ENCODE measurements at places on chromosomes 11 and 22. TPM values are rescaled to one million over a fixed set of nuclear protein-coding genes. Genes with fewer than 3 reads are reported as not detected.

- H3K27me3 ChIP-seq = no peaks in the 10 kb centered on the region
- no peak for DNase-seq
- no peak overlapping the region for H3K4me3 ChIP-seq
- H3K27ac ChIP-seq = no peak overlapping the region
- H3K36me3 ChIP-seq = no peaks in the 10 kb centered on the region
- H3K4me1 ChIP-seq = no peaks in the 10 kb centered on the region
These were observed 205.5 kb downstream of the CTTN start for GRCh38 chr11:70603756-70604211.

GSTT4 gene
- total RNA-seq = not detected

MMP13 gene
- total RNA-seq = not detected

DNA sequence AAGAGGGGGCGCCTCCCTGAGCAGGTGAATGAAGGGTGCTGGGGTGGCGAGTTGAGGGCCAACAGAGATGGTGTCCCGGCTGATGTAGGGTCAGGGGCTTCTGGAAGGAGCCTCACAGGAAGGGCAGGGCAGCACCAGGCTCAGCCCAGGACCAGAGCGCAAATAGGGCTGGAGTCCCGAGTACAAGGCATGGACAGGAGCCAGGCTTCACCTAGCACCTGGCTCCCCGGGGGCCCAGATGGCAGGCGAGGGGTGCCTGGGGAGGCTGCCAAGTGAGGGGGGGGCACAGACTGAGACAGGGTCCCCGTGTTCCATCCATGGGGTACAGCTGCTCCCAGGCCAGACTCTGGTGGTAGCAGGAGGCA lies 105.8 kb downstream of the KCNQ1 start:
- no peak overlapping the region for H3K4me3 ChIP-seq
- H3K36me3 ChIP-seq = no peaks in the 10 kb centered on the region
- peak; percentile 44 for DNase-seq
- no peaks in the 10 kb centered on the region for H3K27me3 ChIP-seq

- H3K27me3 ChIP-seq = no peaks in the 10 kb centered on the region
- no peaks in the 10 kb centered on the region for H3K36me3 ChIP-seq
- H3K4me1 ChIP-seq = no peaks in the 10 kb centered on the region
- H3K27ac ChIP-seq = no peak overlapping the region
These were observed 28.0 kb downstream of the QSER1 start for GRCh38 chr11:32920570-32920969.

DNA sequence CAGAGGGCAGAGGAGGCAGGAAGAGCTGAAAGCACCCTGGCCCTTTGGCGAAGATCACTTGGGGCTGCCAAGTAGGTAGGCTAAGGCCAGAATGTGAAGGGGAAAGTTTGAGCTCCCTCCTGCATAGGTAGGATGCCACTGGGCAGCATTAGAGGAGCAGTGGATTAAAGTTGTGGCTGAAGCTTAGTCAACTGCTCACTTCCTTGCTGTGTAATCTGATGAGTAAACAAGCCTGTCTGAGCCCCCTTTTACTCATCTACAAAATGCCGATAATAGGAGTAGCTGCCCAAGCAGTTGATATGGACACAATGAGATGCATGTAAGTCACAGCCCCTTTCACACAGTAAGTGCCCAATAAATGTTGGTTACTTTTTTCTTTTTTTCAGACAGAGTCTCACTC lies 216.4 kb downstream of the MN1 start:
- no peak overlapping the region for H3K4me3 ChIP-seq
- H3K36me3 ChIP-seq = no peaks in the 10 kb centered on the region
- DNase-seq = no peak
- H3K27ac ChIP-seq = no peak overlapping the region

YAP1 gene
- total RNA-seq = 215 TPM

DNA sequence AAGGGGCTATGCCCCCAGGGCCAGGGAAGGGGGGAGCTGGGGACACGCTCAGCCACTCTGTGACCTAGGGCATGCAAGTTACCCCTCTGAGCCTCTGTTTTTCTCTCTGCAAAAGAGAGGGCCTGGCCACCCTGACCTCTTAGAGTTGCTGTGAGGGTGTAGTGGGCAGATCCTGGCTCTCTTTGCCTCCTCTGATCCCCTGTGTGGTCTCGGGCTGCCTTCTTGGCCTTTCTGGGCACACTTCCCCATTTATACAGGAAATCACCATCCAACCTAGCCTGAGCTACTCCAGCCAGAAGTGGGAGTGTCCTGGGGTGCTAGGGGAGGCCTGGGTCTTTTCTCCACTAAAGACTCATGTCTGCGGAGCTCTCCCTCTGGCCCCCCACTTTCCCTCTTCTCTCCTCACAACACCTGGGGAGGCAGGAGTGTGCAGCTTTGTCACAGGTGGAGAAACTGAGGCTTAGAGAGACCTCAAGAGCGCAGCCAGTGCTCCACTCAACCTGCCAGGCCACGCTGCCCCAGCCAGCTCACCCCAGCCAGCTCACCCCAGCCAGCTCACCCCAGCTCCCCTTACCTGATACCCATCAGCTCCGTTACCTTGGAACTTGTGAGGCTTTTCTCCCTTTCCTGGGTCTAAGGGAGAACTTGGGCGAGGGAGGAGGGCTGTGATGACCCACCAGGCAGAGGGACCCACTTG lies 1.4 kb downstream of the AIFM3 start:
- no peak overlapping the region for H3K4me3 ChIP-seq
- no peak for DNase-seq
- H3K27me3 ChIP-seq = no peaks in the 10 kb centered on the region
- H3K36me3 ChIP-seq = no peaks in the 10 kb centered on the region
- H3K27ac ChIP-seq = no peak overlapping the region

DNA sequence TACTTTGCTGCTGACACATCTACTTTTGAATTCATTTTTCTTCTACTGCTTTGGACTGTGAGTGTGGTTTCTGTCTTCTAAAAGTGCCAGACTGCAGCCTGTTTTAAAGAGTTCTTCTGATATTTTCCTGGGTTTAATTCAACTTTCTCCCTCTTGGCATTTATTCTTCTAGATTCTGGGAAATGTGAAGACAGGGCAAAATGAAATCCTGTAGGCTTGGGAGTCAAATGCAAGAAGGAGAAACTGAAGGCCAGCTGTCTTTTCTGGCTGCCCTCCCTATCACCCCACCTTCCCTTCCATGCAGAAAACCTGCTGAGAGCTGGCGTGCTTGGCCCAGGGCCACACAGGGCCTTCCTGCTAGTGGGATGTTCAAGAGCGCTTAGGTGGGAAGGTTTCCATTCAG lies 7.6 kb downstream of the ZNF70 start:
- no peak overlapping the region for H3K27ac ChIP-seq
- no peaks in the 10 kb centered on the region for H3K27me3 ChIP-seq
- H3K36me3 ChIP-seq = peaks cover 2% of the 10 kb centered on the region
- no peak for DNase-seq

MMP1 gene
- total RNA-seq = not detected

DNA sequence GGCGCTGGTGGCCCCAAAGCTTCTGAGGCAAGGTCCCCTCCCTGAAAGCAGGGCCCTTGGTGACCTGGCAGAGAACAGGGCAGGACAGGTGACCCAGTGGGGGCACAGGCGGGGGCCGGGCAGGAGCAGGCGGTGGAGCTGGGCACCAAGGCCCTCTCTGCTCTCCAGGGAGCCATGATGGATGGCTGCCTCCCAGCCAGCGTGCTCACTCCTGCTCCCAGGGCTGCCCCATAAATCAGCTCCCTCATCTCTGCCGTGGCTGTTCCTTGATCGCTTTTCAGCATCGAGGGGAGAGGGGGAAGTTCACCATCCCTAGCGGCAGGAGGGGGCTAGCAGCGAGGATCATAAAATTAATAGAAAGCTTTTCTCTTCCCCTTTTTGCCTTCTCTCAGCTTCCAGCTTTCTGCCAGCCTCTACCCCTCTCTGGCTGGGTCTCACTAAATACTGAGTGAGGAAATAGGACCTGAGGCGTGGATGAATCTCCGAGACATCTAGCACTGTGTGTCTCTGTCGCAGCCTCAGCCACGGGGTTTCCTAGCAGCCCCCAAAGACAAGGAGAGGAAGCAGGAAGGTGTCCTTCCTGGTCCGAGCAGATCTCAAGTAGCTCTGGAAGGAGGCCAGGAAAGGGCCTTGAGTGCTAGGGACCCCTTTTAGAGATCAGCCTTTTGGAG lies 22.2 kb upstream of the ELFN2 start:
- H3K36me3 ChIP-seq = no peaks in the 10 kb centered on the region
- no peak overlapping the region for H3K27ac ChIP-seq
- DNase-seq = no peak
- H3K4me3 ChIP-seq = no peak overlapping the region

DNA sequence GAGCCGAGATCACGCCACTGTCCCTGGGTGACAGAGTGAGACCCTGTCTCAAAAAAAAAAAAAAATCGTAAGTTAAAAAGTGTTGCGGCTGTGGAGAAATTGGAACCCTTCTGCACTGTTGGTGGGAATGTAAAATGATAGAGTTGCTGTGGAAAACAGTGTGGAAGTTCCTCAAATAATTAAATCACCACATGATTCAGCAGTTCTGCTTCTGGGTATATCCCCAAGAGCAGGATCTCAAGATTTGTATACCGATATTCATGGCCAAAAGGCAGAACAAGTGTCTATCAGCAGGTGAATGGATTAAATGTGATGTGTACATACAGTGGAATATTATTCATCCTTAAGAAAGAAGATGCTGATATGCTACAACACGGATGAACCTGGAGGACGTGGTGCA lies 3.8 kb downstream of the SELENOO start:
- H3K4me3 ChIP-seq = no peak overlapping the region
- no peak overlapping the region for H3K27ac ChIP-seq
- H3K27me3 ChIP-seq = no peaks in the 10 kb centered on the region
- no peak for DNase-seq
- no peaks in the 10 kb centered on the region for H3K4me1 ChIP-seq

DNA sequence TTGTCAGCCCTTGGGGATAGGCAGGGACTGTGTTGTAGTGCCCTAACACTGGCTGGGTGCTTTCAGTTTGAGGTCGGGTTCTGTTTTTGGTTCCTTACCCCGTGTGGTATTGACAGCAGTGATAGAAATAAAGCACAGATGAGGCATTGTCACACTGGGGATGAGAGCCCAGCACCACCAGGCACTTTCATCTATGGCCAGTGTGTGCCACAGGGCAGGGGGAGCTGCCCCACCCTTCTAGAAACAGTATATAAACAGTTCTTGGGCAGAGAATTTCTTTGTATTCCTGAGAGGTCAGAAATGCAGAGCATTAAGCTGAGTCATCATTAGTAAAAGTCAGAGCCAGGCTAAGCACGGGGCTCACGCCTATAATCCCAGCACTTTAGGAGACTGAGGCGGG lies 23.1 kb upstream of the CDC42EP2 start:
- no peaks in the 10 kb centered on the region for H3K4me1 ChIP-seq
- H3K4me3 ChIP-seq = no peak overlapping the region
- DNase-seq = no peak
- no peaks in the 10 kb centered on the region for H3K36me3 ChIP-seq

DNA sequence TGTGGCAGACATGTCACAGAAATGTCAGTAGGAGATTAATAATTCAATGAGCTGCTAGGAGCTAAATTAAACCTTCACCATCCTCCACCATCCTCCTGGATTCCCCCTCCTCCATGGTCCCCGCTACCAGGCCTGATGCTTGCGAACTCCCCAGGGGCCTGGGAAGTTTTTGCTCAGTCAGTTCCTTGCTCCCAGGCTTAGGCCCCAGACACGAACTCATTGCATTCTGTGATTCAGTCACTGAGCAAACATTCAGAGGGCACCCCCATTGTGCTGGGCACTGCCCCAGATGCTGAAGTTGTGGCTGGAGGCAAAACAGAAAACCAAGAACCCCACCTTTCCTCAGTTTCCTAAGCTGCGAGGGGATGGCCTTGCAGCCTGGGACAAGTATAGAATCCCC lies 14.3 kb downstream of the NPTXR start:
- H3K4me3 ChIP-seq = no peak overlapping the region
- peak; percentile 15 for DNase-seq
- no peaks in the 10 kb centered on the region for H3K4me1 ChIP-seq
- no peaks in the 10 kb centered on the region for H3K36me3 ChIP-seq
- H3K27ac ChIP-seq = no peak overlapping the region

PGA5 gene
- not detected for total RNA-seq

DNA sequence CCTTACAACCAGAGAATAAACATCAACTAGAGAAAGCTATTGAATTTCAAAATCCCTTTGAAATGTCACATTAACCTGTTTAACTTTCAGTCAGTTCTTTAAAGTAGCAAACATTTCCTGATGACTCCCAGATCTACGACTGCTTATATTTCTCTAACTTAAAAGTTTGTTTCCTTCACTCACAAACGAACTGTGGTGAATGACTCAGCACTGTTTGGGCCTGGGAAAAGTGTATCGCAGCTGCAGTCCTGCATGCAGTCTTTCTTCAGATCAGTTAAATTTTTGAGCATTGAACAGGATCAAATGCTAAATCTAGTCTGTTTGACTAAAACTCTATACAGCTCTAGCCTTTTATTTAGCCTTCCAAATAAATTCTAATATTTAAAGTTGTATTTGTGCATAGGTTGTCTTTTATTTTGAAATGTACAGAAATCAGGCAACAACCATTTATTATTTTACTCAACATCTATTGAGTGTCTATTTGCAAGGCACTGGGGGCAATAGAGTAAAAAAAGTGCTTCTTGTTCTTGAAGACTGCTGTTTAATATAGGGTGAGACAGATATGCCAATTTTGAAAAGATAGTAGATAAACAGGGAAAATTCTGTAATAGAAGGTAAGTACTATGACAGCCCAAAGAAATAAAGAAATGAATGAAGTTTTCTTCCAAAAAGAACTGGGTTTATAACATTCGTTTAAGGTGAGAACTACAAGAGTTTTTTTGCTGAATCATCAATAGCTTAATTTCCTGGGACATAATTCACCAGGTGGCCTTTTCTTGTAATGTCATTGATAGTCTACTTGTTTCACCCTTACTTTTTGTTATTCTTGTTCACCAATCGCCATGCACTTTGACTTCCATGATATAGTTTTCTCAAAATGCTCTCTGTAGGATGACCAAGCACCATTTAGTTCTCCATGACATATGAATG lies 235.4 kb downstream of the METTL15 start:
- no peaks in the 10 kb centered on the region for H3K27me3 ChIP-seq
- no peak for DNase-seq
- H3K27ac ChIP-seq = no peak overlapping the region
- no peaks in the 10 kb centered on the region for H3K4me1 ChIP-seq
- H3K4me3 ChIP-seq = no peak overlapping the region
- no peaks in the 10 kb centered on the region for H3K36me3 ChIP-seq

USP35 gene
- 28.0 TPM for total RNA-seq

DNA sequence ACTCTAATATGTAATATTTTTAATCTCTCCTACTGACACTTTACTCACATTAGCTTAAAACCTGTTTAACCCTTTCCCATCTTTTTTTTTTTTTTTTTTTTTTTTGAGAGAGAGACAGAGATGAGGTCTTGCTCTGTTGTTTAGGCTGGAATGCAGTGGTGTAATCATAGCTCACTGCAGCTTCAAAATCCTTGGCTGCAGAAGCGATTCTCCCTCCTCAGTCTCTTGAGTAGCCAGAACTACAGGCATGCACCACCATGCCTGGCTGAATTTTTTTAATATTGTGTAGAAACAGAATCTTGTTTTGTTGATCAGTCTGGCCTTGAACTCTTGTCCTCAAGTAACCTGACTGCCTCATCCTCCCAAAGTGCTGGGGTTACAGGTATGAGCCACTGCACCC lies 37.3 kb downstream of the PAMR1 start:
- DNase-seq = no peak
- H3K4me3 ChIP-seq = no peak overlapping the region
- peaks cover 5% of the 10 kb centered on the region for H3K27me3 ChIP-seq

GRAP2 gene
- 2.0 TPM for total RNA-seq

GRCh38 chr11:27300974-27301373 lies 62.0 kb downstream of the CCDC34 start:
- no peaks in the 10 kb centered on the region for H3K4me1 ChIP-seq
- H3K27ac ChIP-seq = no peak overlapping the region
- H3K4me3 ChIP-seq = no peak overlapping the region
- no peaks in the 10 kb centered on the region for H3K27me3 ChIP-seq

Data from aorta (tissue), 5 donors.